Prostate gland (tissue), 2 donors: ENCODE measurements at places on chromosomes 13 and 19.

DNA sequence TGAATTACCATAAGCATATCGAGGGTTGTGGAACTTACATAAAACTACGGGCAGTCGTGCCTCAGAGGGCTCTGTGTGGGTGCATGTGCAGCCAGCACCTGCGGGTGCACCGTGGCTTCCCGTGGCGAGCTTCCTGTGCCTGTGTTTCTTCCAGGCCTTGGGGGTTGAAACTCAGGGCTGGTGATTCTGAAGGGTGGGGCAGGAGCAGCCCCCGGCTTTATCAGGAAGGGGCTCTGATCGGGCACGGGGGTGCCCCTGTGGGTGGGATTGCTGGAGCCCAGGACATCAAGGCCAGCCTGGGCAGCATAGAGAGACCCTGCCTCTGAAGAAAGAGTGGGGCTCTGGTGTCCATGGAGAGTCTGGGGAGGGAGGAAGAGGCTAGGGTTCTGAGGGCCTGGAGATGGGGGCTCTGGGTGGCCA, 11.1 kb downstream of the ATP4B start:
- no peak for DNase-seq

DNA sequence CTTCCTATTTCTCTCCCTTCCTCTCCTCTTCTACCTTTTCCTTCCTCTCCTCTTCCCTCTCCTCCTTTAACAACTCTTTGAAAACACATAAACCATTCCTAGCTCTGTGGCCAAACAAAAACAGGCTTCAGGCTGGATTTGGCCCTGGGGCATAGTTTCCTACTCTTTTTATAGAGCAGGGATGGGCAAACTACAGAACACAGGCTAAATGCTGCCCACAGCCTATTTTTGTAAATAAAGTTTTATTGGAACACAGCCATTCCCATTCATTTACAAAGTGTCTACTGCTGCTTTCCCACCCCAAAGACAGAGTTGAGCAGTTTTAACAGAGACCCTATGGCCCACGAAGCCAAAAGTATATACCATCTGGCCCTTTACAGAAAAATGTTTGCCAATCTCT, 35.4 kb downstream of the LHFPL6 start:
- DNase-seq: no peak

DNA sequence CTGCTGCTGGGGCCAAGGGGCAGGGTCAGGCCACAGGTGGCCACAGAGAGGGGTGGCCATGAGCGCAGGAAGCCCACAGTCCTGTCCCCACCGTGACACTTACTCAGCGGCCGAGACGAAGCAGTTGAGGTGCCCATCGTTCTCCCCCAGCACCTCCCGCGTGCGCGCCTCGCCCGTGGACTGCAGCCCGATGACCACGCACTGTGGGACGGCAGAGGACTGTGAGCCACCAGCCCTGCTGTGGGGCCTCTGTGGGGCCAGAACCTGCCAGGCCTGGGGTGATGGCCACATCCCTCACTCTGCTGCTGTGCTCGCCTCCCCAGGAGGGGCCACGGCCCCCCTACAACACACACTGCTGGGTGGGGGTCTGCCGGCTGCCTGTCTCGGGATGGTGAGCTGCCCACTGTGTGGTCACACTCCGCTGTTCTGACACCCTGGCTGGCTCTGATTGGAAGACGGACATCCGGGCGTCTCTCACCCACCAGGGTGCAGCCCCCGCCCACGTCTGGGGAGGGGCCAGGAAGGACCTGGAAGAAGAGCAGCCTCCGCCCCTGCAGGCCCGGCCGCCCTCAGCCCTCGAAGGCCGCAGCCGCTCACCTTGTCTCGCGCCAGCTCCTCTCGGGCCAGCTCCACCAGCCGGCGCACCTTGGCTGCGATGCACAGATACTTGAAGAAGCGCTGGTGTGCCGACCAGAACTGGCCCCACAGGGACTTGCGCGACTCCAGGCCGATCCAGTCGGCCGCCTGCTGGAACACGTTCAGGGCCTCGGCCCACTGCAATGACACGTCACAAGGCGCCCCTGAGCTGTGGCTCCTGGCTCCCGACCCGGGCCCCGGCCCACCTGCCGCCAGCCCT, 13.2 kb downstream of the GPX4 start:
- no peak for DNase-seq

DNA sequence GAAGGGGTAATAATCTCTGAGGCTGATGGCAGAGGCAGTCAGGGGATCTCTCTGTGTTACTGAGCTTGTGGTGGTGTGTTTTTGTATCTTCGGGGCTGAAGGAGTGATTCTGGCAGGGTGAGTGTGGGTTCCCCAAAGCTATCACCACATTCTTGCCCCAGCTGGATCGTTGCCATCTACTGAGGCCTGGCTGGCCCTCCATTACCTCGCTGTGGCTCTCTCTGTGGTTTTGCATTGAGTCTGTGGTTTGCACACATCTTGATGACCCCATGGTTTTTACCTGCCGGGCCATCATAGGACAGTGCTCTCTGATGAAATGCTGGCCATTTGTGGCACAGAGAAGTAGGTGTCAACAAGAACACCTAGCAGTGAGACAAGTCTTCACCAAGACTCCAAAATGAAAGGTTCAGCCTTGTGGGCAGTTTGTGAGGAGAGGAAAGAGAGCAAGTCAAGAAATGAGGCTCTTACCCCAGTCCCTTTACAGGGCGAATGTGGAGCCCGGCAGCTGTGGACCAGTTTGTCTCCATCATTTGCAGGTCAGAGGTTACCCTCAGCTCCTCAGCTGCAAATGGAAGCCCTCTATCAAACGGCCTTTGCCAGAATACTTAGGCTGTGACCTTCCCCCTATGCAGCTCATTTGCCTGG, 69.0 kb upstream of the NPAS1 start:
- no peak for DNase-seq

GRCh38 chr19:2273356-2274184, 8.4 kb downstream of the PEAK3 start:
- DNase-seq: peak; percentile 47

DNA sequence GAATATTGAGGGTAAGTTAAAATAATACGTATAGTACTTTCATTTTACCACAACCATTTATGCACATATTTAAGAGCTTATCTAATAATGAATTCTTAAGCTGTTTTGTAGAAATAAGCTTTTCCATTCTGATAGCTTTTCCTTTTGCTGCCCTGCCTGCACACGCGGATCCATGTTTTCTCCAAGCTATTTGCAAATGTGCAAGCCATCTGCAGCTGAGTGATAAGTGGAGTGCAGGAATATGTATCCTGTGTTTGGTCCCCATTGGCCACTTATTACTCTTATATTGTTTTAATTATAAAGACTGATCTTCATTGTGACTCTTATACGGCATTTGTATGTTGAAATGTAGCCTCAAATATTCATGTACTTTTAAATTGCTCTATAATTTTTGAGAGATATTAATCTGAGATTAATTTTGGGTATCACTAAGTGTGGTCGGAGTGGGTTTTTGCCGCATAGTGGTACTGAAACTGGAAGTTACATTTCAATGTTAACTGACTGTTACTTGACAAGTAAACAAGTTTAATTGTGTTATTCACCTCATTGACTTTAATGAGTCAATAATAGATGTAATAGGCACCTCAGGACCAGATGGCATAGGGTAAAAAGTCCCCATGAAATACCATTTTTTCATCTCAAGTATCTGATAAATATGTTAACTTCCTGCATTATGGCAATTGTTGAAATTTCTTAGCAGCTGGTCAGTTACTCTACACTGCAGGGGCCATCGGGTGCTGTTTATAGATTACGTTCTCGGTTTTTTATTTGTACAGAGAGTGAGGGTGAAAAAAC, 1567.4 kb downstream of the EFNB2 start:
- no peak for DNase-seq

- DNase-seq: peak; percentile 69
These were observed 42.4 kb upstream of the RANBP3 start for GRCh38 chr19:6020166-6020882.

- DNase-seq: no peak
These were observed 558.5 kb downstream of the RFC3 start for GRCh38 chr13:34376483-34376882.

GRCh38 chr13:83622422-83622784, 259.9 kb downstream of the SLITRK1 start:
- no peak for DNase-seq

DNA sequence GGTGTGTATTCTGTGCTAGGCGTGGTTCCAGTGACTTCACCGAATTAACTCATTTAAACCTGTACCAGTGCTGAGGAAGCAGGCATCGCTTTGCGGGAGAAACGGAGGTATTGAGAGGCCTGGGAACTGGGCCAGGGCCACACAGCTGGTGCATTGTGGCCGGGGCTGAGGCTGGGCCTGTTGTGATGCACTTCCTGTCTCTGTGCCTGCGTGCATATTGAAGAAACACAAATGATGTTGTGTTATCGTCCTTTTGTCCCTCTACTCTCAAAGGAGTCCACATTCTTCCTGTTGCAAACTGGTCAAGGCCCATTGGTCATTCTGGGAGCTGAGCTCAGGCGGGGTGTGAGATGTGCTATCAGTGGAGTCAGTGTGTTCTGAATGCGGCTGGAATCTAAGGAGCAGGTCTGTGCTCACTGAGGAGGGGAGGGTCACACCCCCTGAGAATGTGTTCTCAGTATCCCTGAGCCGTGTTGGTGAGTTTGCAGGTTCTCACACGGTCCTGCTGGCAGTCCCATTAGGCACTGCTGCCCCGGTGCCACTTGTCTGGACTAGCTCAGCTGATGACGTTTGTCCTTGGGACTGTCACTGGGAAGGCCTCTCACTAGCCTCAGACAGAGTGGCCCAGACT, 62.1 kb downstream of the ARHGEF7 start:
- no peak for DNase-seq

DNA sequence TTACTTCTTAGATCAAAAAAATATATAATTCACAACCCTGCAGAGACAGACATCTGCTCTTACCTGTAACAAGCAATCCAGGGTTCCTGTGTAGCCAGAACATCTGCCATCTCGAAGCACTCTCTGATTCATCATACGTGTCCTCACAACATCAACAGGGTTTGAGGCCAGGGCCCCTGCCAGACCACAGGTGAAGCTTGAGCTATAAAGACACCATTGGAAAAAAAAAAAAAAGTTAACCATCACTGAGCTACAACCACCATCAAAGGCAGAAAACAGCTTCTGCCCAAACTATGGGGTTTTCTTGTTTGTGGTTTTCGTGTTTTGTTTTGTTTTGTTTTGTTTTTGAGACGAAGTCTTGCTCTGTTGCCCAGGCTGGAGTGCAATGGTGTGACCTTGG, 19.3 kb downstream of the SLC25A30 start:
- no peak for DNase-seq

DNA sequence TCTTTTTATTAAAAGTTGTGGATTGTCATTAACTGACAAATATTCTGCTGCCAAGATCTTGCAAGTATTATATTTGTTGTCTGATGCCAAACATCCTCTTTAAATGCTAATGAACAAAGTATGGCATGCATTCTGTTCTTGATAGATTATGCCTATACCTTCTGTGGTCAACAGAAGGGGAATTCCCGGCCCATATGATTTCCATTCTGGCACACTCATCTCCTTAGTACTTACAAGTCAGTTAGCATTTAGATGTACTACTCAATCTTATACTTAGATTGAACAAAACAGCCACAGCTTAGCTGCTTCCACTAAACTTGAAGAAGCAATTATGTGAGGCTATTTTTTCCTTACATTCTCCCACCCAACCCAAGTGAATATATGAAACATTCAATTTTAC, 246.1 kb upstream of the DACH1 start:
- no peak for DNase-seq

DNA sequence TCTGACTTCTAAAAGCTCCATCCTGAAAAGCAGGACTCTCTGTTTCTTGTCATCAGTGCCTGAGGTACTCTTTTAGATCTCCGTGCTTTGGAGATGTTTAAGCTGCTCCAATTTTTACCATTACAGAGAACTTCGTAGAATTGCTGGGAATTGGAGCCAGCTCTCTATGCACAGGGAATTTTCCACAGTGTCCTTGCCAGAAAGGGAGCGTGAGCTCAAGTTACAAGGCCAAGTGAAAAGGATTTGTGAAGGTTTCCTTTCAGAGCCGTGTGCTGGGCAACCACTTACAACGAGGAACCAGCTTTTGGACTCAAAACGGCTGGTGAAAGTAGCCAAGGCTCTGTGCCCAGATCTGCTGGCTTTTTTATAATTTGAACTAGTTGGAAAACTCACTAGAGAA, 82.6 kb downstream of the NUFIP1 start:
- peak; percentile 63 for DNase-seq

DNA sequence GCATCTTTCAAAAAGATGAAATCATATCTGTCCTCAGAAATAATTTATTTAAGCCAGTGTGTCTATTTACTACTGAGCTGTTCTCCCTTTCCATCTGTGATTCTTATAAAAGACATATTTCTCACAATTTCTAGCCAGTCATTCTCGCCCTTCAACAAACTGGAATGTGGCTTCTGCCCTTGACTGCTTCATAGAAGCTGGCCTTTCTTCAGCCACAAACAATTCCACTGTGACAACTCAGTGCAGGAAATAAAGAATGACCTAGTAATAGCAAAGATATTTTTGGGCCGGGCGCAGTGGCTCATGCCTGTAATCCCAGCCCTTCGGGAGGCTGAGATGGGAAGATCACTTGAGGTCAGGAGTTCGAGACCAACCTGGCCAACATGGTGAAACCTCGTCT, 655.5 kb downstream of the PCDH9 start:
- DNase-seq: no peak

GRCh38 chr13:51832471-51833152, 12.4 kb downstream of the TMEM272 start:
- DNase-seq: no peak

DNA sequence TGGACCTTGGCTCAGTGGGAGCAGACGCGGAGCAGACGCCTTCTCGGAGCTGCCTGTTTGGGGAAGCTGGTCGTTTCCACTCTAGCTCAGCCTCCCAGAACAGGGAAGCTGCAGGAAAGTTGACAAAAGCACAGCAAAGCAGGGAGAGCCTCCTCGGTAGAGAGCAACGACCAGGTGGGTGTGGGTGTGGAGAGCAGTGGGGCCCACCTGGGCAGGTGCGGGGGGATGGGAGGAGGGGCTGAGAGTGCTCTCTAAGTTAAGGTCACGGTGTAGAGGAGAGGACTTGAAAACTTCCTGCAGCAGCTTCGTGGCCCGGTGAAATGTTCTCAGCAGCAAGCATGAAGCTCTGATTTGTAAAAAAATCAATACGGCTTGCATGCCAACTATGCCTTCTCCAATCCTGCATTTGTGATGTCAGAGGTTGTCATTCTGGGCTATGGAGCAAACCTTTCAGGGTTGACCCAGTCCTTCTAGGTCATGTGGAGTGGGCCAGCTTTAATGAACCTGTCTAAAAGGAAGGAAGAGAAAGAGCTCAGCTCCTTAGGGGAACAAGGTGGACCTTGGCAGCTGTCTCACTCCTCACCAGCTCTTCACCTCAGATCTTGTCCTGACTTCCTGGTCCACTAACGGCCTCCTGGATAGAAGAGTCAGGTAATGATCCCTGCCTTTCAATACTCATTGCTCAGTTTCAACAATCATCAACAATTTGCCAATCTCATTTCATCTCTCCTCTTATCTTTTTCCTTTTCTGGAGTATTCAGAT, 85.8 kb upstream of the UBL3 start:
- no peak for DNase-seq

- no peak for DNase-seq
These were observed 55.8 kb downstream of the PEPD start for GRCh38 chr19:33465834-33466233.

DNA sequence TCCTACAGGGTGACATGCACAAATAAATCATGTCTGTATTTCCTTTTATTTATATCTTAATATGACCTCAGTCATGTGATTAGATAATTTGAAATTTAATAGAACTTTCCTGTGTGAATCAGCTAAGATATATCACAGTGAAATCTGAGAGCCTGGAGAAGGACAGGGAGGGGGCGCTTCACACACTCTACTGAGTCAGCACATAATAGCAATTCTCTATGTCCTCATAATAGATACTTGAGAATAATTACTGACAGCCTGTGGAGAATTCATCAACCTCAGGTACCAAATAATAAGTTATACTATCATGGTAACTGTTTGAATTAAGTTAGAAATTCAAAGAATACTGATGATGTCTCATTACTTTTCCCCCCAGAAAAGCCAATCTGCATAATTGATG, 98.0 kb upstream of the SLC10A2 start:
- DNase-seq: no peak
